ENCODE measurements at places on chromosomes 5 and 9. TPM values are rescaled to one million over a fixed set of nuclear protein-coding genes. Genes with fewer than 3 reads are reported as not detected.

The PTPRD gene
- total RNA-seq = 197 TPM

The BARHL1 gene
- 0.14 TPM for total RNA-seq

The NRG2 gene
- 1.4 TPM for total RNA-seq

The C5orf52 gene
- total RNA-seq = not detected

The UGCG gene
- total RNA-seq = 41.4 TPM

The CRHBP gene
- 0.14 TPM for total RNA-seq

The DMRT3 gene
- 0.74 TPM for total RNA-seq

The NEUROG1 gene
- 3.7 TPM for total RNA-seq

The AQP7 gene
- total RNA-seq = 3.7 TPM

The GABRA1 gene
- 1.8 TPM for total RNA-seq

The FAM163B gene
- total RNA-seq = not detected

The FAM200C gene
- 8.1 TPM for total RNA-seq

The ENTPD2 gene
- 6.4 TPM for total RNA-seq

The PPP2R2B gene
- 18.4 TPM for total RNA-seq

The PCDHB8 gene
- 3.9 TPM for total RNA-seq

The BBLN gene
- total RNA-seq = 108 TPM

The PCDHGC4 gene
- total RNA-seq = 0.38 TPM

The PCDHGA11 gene
- total RNA-seq = 2.6 TPM

The BAAT gene
- 0.53 TPM for total RNA-seq

The OR1L8 gene
- not detected for total RNA-seq

The IFNA21 gene
- total RNA-seq = not detected

The PCSK5 gene
- 30.7 TPM for total RNA-seq

The CDH12 gene
- 7.8 TPM for total RNA-seq

The ASPN gene
- not detected for total RNA-seq

The CD72 gene
- total RNA-seq = 1.5 TPM

The TAF11L9 gene
- not detected for total RNA-seq

The DIPK1B gene
- 40.8 TPM for total RNA-seq

The ZNF474 gene
- total RNA-seq = 0.24 TPM

The WDR55 gene
- total RNA-seq = 29.4 TPM

The REEP2 gene
- total RNA-seq = 31.0 TPM

The MSX2 gene
- 69.7 TPM for total RNA-seq

The TMEM174 gene
- not detected for total RNA-seq

The EDIL3 gene
- total RNA-seq = 15.4 TPM

The DND1 gene
- total RNA-seq = 2.6 TPM

The NUTM2G gene
- total RNA-seq = not detected

The SCGB3A2 gene
- 1.4 TPM for total RNA-seq

The C9orf152 gene
- total RNA-seq = 0.48 TPM

The NR5A1 gene
- total RNA-seq = 0.26 TPM

The ANKHD1 gene
- total RNA-seq = 108 TPM

The SAPCD2 gene
- total RNA-seq = 21.9 TPM

The MPDZ gene
- 20.3 TPM for total RNA-seq

The C5orf58 gene
- total RNA-seq = not detected

The ACTBL2 gene
- total RNA-seq = not detected

The NKD2 gene
- 23.3 TPM for total RNA-seq

The FOXD4L4 gene
- total RNA-seq = 0.51 TPM

The MAMDC4 gene
- total RNA-seq = 29.1 TPM

The PSMD5 gene
- total RNA-seq = 43.6 TPM

The COQ4 gene
- total RNA-seq = 58.5 TPM

The LCN15 gene
- 0.93 TPM for total RNA-seq

The LCN9 gene
- total RNA-seq = 2.0 TPM

The VDAC1 gene
- total RNA-seq = 219 TPM
